8988T (cell line): ENCODE measurements at places on chromosomes 11 and 22.

GRCh38 chr11:2303627-2304505 is 2.1 kb downstream of the TSPAN32 start:
- DNase-seq, result no peak

- no peak for DNase-seq
Observed at GRCh38 chr22:36385491-36386350, 2.0 kb downstream of the MYH9 start.

- no peak for DNase-seq
Observed at GRCh38 chr11:96331699-96332116, 11.3 kb downstream of the MAML2 start.

- no peak for DNase-seq
Observed at GRCh38 chr22:30310881-30311771, 15.6 kb downstream of the TBC1D10A start.

- DNase-seq, result no peak
Observed at GRCh38 chr11:111512296-111513239, at the start of gene BTG4. Gene BTG4 (minus strand): TSS chr11:111512386. CDS start chr11:111498776, 13,610 bp downstream.

DNA sequence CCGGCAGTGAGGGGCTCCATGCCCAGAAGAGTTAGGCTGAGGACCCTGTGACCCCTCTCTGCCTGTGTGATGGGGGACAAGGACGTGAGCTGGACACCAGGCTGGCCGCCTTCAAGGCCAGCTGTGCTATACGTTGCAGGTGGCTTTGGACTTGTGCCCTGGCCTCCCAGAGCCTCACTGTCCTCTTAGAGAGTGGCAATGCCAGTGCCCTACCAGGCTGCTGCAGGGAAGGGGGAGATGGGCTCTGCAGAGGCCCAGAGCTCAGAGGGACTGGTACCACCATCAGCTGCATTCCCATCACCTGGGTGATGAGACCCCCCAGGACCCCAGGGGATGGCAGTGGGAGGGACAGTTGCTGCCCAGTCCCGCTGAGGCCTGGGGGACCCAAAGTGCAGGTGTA is 90.4 kb upstream of the SHISAL1 start:
- DNase-seq, result no peak

- DNase-seq, result no peak
Observed at GRCh38 chr11:100810146-100810545, 123.1 kb downstream of the ARHGAP42 start.

DNA sequence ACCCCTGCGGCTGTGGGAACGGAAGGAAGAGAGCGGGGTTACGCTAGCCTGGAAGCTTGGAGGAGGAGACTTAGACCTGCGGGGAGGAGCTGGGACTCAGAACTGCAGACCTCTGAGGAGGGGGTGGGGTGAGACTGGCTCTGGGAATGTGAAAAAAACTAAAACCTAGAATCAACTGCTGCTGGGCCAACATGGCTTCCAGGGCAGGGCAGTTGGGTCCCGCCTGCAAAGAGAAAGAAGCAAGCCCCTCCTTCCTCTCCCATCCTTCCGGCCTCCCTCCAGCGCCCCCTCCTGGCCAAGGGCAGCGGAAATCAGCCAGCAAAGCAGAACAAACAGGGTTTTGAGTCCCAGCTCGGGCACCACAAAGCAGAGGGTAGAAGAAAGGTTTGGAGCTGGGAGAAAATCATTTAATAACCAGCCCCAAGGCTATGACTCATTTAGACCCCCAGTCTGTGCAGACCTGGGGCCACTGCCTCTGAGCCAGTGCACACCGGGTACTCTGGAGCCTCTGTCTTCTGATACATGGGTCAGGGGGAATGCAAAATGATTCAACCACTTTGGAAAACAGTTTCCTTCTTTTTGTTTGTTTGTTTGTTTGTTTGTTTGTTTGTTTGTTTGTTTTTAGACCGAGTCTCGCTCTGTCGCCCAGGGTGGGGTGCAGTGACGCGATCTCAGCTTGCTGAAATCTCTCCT is 7.3 kb upstream of the NCF4 start:
- DNase-seq, result peak; percentile 49
